ENCODE measurements at places on chromosomes 1 and 21. TPM values are rescaled to one million over a fixed set of nuclear protein-coding genes. Genes with fewer than 3 reads are reported as not detected.
A peak's percentile ranks its signal among the peaks of the same experiment; 100 is the strongest.

Gene SPATA1
- total RNA-seq = 1.0 TPM

Gene CYP4Z1
- not detected for total RNA-seq

Gene CHIT1
- not detected for total RNA-seq

Gene SPATA21
- total RNA-seq = not detected

DNA sequence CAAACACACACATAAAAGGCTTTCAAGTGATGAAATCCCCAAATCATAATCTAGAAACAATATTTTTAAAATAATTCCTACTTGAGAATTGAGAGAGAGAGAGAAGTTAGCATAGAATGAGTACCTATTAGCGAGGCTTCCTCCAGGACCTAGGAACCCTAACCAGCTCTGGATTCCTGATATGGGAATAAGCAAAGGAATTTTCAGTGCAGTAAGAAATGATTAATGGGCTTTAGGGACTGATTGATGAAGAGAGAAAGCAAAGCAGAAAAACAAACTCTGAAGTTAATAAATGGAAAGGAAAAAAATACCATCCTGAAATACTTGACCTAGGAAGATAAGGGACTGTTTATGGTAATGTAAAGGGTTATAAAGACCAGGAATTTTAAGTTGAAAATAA lies 60.6 kb downstream of the WARS2 start:
- DNase-seq = no peak

GRCh38 chr1:177173976-177174375 lies 3.2 kb downstream of the BRINP2 start:
- DNase-seq = no peak

GRCh38 chr1:115757856-115758255 lies 10.7 kb downstream of the CASQ2 start:
- DNase-seq = no peak

- peak; percentile 68 for DNase-seq
These were observed 19.1 kb upstream of the LRRC3 start for GRCh38 chr21:44436111-44436611.

DNA sequence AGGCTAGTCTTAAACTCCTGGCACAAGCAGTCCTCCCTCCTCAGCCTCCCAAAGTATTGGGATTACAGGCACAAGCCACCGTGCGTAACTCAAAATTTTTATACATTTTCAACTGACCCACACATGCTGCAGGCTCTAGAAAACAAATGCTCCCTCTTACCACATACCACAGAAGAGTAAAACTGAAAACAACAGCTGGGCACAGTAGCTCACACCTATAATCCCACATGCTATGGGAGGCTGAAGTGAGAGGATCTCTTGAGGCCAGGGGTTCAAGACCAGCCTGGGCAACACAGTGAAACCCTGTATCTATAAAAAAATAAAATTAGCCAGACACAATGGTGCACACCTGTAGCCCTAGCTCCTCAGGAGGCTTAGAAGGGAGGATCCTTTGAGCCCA lies 56.7 kb downstream of the AKT3 start:
- no peak for DNase-seq

GRCh38 chr1:89668961-89669360 lies 36.0 kb downstream of the LRRC8C start:
- DNase-seq = no peak

DNA sequence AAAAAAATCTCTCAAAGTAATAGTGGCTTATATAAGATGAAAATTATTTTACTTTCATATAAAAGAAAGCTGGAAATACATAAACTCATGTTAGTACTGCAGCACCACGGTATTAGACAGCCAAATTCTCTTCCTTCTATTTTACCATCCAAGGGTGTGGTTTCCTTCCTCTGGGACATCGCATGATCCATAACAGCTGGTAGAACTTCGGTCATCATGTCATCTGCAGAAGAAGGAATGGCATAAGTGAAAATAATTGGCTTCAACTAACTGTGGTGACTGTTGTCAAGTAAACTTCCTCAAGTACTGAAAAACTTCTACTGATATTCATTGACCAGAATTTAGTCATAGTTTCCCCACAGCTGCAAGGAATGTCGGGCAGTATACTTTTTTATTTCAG lies 28.3 kb upstream of the IFI44L start:
- DNase-seq = no peak

DNA sequence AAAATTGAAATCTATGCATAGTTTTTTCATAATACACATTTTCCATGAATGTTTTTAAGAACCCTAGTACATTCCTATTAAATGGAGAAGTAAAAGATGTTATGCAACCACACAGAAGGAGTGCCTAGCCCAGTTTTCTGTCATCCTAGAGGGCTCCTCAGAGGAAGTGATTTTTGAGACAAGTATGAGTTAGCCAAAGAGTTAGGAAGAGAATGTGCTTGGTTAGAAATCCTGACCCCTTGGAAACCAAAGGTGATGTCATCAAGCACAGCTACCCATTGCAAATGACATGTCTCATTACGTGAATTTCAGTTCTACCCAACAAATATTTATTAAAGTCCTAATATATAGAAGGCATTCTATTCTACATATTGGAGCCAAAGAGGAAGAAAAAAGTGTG lies 88.9 kb upstream of the TNFSF4 start:
- DNase-seq = no peak

DNA sequence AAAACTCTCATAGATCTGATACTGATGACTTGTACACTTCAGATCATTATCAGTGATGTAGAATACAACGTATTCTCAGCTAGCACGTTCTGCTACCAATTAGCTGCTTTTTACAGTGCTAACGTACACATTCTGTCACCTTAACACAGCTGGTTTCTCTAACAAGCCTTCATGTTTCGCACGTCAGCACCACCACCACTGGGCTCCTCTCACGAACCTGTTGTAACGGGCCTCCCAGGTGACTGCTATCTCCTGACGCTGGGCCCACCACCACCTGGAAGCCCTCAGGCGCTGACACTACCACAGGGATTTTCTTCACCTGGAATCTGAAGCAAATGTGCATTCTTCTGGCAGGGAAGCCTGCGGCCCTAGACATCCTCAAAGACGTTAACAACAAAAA lies 19.8 kb downstream of the TOMM20 start:
- DNase-seq = no peak

DNA sequence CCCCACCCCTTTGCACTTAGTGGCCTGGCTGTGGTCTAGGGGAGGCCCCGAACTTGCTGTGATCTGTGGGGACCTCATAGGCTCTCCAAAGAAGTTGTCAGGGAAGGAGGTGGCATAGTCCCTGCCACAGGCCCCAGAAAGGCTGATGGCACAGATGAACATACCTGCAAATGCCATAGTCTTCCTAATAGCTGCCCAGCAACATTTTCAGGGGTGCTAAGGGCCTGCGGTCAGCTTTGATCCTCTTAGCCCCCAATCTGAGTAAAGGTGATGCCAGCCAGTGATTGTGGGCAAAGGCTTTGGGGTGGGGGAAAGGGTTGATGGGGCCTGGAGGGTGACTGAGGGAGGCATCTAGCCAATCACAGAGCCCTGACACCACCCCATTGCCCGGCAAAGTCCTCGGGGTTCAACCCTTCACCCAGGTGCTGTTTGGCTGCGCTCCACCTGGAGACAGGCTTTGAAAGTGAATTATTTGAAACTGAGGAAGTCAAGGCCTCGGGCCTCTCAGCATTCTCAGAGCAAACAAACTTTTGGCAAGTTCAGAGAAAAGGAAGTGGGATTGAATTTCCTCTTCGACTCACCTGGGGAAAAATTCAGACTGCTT lies 35.8 kb downstream of the PAX7 start:
- DNase-seq = no peak

GRCh38 chr1:225897595-225898514 lies 8.9 kb upstream of the LEFTY1 start:
- DNase-seq = no peak

DNA sequence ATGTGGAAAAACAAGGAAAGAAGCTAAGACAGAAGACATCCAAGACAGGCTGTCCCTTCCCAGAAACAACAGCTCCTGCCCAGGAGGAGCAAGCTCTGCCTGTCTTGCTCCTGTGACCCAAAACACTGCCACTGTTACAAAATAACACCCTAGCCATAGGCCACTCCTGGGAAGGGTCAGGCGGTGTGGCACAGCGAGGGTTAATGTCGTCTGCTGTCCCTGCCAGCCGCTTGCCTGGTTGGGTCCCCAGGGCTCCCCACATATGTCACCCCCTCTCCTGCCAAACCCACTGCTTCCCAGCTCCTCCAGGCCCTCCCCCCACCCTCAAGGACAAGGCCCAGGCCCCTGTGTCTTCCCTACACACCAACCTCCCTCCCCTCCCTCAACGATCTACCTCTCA lies 3.9 kb upstream of the NHLH1 start:
- DNase-seq = no peak

DNA sequence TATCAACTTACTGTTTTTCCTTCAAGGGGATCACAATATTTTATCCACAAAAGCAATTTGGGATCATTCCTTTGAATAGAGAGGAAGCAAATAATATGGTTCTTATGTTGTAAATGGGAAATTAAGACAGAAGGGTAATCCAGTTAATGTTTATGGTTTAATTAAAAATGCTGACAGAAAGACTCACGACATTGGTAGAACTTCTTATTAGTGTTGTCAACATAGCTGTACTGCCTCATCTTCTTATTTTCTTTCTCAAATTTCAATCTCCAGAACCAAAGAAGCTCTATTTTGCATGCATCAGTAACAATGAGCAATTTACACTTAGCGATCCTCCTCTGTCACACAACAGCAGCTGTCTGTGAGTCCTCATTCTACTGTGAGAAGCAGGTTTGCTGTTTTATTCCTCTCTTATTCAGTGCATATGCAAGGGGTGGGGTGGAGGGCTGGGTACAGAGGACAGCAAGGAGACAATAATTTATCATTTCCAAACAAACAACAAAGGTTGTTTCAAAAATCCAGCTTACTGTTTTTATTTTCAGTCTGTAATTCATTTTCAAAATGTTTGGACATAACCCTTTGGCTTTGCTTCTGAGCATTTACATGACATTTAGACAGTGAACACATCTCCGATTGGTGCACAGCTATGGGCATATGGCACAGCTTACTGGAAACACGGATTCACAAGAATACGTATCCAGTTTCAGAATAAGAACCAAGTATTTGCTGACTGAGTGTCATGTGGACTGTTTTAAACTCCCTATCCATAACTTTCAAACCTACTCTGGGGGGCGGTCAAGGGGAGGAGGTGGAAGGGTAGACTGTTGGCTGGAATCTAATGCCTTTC lies 335.9 kb downstream of the RGS7 start:
- no peak for DNase-seq

- DNase-seq = no peak
These were observed 26.5 kb downstream of the OSBPL9 start for GRCh38 chr1:51643362-51643761.

DNA sequence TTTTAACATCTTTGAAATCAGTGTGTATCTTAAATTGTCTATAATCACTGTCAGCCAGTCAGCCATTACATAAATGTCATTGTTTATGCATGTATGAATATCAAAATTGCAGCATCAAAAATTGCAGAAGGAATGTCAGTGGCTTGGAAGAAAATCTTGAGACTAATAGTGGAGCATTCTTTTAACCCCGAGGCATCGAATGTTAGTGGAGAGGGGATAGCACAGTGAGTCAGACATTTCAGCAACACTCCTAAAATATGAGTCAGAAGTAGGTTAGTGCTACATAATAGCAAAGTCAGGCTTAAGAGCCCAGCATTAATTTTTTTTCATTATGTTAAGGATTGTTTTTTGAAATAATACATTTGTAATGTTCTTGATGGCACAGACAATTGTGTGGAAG lies 45.5 kb downstream of the SNRPE start:
- DNase-seq = no peak

- no peak for DNase-seq
These were observed 17.9 kb upstream of the APP start for GRCh38 chr21:26188422-26188821.

DNA sequence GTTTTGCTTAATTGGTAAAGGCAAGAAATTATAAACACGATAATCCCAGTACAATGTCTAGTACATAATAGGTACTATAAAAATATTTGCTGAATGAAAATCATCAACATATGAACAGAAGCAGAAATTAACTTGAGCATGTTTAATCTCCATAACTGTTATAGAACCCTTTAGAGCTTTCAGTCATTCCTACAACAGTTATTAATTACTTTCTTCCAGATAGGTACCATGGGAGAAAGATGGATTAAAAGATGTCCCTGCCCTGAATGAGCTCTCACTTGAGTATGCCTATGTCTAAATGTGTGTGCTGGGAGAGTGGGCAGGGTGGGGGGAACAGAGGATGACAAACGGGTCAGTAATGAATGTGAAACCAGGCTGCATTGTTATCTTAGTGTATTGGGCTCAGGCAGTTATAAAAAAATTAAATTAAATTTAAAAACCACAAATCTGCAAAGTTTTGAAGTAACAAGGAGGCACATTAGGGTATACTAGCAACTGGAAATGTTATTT lies 2.4 kb downstream of the EPS15 start:
- DNase-seq = no peak

- no peak for DNase-seq
These were observed 457.2 kb downstream of the AJAP1 start for GRCh38 chr1:5111581-5111980.

- no peak for DNase-seq
These were observed 7.5 kb upstream of the KPNA6 start for GRCh38 chr1:32100359-32100758.

GRCh38 chr1:181095763-181096184 lies 7.3 kb downstream of the IER5 start:
- DNase-seq = no peak

- DNase-seq = peak; percentile 85
These were observed 31.1 kb upstream of the POFUT2 start for GRCh38 chr21:45318556-45319404.

DNA sequence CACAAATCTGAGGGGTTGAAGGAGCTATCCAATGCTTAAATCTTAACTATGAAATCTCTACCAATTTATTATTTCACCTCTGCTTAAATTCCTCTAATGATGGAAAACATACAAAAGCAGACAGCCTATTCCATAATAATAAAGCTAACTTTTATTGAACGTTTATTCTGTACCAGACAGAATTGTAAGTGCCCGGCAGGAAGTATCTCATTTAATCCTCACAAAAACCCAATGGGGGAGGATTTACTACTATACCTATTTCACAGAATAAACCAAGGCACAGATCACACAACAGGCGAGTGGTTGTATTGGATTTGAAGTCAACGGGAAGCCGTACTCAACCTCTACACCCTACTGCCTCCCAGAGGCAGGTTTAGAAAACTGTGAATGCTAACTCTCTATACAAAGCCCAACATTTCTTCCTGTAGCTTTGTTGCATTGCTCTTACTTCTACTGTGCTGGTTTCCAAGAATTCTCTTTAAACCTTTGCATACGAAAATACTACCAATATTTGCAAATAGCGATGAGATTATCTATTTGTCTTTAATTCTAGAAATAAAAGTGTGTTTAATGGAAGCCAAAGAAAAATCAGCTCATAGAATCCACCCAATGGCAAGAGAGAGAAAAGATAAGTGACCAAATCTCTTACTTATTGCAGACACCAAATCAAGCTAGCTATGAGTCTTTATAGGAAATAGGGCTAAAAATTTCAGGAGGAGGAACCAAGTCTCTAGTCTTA lies 33.5 kb upstream of the C1orf53 start:
- no peak for DNase-seq

- DNase-seq = no peak
These were observed 889 bp downstream of the CLEC20A start for GRCh38 chr1:178495741-178496409.
